Amygdala (tissue), 56 donors: ENCODE measurements at places on chromosomes 1 and 21.

DNA sequence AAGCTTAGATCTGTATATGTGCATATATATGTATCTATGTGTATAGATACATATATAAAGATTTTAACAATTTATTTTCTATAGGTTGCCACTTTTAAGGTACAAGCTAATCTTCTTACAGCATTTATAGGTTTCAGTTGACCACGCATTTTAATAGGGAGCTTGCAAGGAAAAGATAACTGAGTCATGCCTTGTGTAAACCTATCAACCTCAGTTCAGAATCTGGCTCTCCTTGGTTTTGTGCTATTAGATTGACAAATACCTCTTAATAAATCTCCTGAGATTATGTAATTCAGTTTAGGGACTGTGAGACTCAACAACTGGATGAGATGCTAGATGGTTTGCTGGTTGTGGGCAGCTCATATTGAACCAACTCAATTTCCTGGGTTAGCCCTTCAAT, 114.7 kb upstream of the SERBP1 start:
- DNase-seq: no peak

DNA sequence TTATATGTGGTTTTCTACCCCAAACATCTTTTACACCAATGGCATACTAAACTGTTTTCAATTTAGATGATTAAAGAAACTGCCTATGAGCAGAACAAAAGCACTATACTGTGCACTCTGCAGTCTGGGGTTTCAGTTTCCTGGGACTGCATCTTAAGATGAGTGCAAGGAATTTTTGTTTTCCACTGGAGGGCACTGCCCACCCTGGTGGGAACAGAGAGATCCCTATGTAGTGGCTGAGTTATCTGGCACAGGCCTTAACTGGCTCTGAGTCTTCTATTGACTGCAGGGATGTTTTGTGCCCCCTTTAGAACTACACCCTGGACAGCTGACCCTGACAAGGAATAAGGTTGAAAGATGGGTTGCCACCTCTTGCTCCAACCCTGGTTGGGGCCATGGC, 12.0 kb downstream of the PROK1 start:
- DNase-seq: no peak

- DNase-seq: no peak
These were observed 109.2 kb downstream of the TTLL7 start for GRCh38 chr1:83889707-83890106.

DNA sequence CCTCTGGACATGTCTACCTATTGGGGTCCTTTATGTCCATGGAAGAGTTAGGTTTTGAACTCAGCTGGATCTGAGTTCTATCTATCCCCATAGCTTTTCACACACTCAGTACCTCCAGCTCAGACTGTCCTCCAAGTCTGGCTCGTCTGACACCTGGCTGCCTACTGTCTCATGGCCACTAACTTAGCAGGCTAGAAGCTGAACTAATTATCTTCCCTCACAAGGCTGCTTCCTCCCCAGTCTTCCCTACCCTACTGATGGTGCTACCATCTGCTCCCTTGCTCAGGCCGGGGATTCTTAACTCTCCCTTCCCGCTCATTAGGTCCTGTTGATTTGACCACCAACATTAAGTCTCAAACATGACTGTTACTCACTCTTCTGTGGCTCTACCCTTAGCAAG, 13.4 kb downstream of the VANGL2 start:
- DNase-seq: no peak

DNA sequence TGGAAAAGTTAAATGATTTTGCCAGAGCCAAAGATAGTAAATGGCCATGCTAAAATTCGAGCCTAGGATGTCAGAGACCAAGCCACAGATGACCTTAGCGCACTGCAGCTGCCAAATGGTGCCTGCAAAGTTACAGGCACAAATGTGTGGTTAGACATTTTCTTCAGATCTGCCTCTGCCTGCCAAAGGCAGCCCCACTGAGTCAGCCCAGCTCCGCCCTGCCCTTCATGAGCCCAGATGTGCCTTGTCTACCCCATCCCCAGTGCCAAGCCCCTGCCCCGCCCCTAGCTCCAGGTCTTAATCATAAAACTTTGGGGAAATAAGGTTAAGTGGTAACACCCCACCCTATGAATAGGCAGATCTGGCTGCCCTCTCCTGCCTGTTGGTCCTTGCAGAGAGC, 105.9 kb downstream of the DTL start:
- no peak for DNase-seq

- no peak for DNase-seq
These were observed 356.5 kb downstream of the GPATCH2 start for GRCh38 chr1:217274416-217274815.

DNA sequence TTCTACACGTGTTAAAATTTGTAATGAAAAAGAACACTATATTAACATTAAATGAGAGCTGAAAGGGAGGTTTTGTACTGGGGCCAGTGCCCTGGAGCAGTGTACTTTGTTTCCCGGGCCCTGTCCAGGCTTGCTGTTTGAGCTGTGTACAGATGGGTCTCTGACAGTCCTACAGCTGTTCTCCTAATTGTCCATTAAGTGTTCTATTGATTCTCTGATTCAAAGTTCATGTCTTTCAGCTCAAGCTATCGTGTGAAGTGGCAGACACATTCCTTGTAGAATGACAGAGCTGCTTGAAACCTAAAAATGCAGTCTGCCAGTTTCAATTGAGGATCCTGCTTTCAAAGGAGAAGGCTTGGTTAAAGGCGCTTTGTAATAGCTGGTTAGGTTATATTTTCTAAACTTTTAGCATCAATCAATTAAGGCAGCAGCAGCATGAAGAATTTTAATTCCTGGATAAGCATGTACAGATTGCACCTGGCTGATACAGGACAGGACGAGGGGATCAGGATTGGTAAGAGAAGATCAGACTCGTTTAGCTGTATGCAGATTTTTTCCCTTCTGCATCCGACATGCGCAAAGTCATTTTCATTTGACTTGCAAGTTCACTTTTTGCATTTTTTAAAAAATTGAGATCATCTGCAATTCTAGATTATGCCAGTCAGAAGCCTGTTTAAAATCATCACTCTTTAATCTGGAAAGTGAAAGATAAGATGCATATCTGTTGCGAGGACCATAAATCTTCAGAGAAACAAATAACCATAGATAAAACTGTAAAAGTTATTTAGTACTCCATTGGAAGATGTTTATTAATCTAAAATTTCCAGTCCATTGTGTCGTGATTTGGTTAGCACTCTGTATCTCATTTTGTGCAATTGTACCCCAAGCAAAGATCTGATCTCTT, 98.5 kb downstream of the ATG4C start:
- no peak for DNase-seq

- DNase-seq: no peak
These were observed 121.9 kb downstream of the GRIK3 start for GRCh38 chr1:36912365-36912865.

GRCh38 chr1:101452825-101453224, 216.0 kb downstream of the S1PR1 start:
- no peak for DNase-seq

DNA sequence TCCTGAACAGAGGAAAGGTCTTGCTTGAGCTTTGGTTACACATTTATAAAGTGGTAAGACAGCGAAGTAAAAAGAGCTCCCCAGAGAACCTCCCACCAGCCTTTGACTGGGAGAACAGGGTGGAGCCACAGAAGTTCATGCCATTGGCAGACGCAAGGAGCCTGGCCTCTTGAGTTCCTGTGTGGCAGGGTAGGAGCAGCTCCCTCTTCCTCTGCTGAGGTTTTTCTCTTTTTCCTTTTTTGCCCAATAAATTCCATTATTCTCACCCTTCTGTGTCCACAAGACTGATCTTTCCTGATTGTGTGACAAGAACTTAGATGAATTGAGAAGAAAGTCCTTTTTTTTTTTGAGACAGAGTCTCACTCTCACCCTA, 4.3 kb downstream of the THEM4 start:
- DNase-seq: no peak

DNA sequence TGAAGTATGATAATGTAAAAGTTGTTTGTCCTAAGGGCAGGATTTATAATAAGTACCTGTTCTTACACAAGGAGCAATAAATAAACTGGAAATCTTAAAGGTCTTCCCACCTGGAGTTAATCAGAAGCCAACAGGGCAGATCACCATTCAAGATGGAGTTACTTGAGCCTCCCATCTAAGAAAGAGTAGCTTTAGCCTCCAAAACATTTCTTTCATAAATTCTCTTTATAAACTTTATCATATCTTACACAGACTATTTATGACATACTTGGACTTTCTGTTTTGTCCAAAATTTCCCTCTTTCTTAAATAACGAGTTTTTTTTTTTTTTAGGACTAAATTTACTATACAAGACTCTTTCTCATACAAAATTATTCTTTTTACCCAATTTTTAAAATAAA, 18.5 kb downstream of the OR2T1 start:
- no peak for DNase-seq

GRCh38 chr1:172117800-172118199, 276.5 kb downstream of the DNM3 start:
- DNase-seq: no peak

DNA sequence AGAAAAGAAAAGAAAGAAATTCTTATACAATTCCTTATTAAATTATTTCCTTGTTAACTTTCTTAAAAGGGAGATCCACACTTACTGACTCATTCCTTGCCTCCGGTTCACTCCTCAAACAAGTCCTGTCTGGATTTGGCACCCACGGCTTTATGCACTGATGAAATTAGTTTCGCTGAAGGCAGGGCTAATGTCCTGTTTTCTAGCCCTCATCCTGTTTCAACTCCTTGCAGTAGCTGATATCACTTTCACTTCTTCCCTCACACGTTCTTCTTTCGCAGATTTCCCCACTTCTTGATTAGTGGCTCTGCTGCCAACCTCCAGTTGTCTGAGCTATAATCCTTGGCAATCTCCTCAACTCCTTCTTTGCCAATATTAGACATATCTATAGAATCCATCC, 215.2 kb downstream of the URB2 start:
- no peak for DNase-seq

DNA sequence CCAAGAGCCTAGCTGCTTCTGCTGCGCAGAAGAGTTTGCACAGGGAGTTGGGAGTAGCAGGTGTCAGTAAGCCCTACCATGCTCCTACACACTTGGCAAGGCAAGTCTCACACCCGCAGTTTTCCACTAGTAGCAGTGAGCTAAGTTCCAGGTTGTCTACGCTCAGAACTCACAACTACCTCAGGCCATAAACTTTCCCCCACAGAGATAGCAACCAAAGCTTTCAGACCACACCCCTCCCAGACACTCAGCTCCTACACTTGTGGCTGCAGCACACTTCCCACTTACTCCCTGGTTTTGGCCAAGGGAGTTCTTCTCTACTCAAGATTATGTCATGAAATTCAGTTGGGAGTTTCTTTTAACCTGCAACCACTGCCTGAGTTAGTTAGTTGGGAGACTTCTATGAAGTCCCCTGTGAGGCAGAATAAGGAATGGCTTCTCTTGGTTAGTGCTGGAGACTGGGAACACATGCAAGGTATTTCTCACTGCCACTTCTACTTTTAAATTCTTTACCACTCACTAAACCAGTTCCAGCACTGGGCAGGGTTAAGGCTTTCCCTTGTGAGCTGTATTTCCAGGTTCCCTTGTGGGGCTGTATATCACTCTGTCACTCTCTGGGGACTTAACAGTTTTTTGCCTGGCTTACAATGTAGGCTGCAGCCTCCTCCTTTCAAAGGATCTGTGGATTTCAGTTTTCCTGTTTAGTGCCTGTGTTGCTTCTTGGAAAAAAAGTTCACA, 18.3 kb upstream of the MAB21L3 start:
- no peak for DNase-seq

DNA sequence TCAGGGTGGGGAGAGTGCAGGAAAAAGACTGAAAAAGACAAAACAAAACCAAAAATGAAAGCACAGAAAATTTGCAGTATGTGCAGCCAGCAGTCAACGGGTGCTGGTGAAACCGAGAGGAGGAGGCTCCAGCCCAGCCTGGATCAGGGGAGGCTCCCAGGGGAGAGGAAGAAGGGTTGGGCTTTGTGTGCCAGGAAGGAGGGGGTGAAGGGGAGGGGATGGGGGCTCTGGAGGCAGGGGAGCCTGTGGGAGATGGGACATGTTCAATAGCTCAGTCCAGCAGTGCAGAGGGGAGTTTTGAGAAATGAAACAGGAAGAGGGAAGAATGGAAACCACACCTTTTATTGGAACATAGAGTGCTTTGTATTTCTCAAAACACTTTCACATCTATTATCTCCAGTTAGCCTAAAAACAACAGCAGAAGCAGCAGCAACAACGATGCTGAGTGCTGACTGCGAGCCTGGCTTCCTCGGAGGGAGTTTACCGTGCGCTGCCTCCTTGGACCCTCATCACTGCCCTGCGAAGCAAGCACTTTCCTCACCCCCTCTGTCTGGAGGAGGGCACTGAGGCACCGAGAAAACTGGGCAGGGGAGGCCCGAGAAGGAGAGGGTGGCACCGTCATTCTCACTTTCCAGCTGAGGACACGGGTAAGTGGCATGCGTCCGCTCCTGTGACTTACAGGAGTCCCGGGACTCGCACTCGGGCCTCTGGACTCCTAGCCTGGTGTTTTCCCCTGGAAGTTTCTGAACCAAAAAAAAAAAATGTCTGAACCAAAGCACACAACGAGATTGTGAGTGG, 62.9 kb downstream of the MDM4 start:
- no peak for DNase-seq

DNA sequence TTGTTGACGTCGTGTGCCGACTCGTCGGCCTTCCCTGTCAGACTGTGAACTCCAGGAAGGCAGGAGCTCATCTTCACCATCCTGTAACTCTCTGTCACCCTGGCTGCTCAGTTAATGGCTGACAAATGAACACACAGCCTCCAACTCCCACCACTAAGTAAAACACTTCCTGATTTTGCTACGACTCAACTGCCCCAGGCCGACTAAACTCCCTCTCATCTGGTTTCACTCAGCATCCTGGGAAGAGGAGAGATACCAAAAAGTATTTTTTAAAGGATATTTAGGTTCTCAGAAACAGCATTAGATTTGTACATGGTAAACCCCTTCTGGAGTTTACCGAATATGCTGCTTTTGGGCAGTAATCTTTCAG, 18.2 kb upstream of the LHX4 start:
- DNase-seq: no peak

GRCh38 chr1:199279067-199279466, 640.2 kb downstream of the PTPRC start:
- no peak for DNase-seq

DNA sequence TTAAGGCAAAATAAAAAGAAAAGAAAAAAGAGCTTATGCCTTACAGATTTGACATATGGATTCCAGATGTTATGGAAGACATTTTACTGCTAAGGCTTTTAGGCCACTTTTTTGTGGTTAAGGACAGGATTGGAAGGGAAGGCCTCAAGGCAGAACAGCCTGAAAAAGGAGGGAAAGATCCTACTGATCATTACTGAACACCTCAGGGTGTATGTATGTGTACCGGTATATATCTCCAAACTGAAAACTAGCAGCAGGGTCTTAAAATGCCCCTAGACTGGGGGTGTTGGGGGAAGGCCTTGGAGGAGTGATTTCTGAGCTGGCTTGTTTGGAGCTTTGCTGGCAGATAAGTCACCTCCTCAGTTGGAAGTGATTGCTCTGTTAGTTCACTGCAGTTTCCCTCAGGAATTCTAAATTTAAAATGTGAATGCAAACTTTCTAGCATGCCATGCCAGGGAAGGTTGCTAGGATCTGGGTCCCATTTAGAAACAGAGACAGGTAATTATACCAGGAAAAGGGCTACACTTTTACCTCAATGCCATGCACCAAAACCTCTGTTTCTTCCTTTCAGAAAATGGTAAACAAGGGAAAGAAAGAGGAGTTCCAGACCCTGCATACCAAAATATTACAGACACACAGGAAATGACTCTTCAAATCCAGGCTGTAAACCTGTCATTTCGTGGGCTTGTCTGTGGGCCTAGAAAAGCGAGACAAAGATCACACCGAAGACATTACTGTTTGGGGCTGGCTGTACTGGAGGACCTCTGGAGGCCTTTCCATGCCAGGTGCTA, 15.0 kb downstream of the C1orf52 start:
- DNase-seq: no peak

GRCh38 chr1:173717238-173717637, 2.5 kb downstream of the KLHL20 start:
- DNase-seq: no peak
